Activated CD4-positive, alpha-beta T cell treated with anti-CD3 and anti-CD28 coated beads for 36 hours (primary cell): ENCODE measurements at places on chromosomes 11 and 22. TPM values are rescaled to one million over a fixed set of nuclear protein-coding genes. Genes with fewer than 3 reads are reported as not detected.

NAALAD2 gene
- total RNA-seq, result not detected

- H3K27me3 ChIP-seq, result peaks cover 5% of the 10 kb centered on the region
- H3K4me1 ChIP-seq, result no peaks in the 10 kb centered on the region
- no peak for DNase-seq
- H3K36me3 ChIP-seq, result no peaks in the 10 kb centered on the region
- no peak overlapping the region for H3K4me3 ChIP-seq
- H3K27ac ChIP-seq, result no peak overlapping the region
Observed at GRCh38 chr22:47356511-47357011, 594.1 kb downstream of the TBC1D22A start.

UBQLNL gene
- 0.11 TPM for total RNA-seq

CRYAB gene
- total RNA-seq, result not detected

DNA sequence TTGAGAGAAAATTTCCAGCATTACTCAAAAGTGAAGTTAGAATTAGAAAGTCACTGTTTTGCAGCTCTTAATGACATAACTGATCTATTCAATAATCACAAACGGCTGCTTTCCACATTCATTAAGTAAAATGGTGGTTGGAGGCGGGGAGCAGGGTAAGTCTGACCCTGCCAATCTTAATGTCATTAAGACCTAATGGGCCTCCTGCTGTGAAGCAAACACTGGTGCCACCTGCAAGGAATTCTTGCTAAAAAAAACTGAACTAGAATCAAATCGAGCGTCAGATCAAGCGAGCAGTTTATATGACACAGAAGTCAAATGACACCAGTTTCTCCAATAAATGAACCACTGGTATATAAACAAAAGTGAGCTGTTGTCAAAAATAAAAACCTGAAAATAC lies 351.5 kb downstream of the BRD1 start:
- no peak for DNase-seq
- peaks cover 19% of the 10 kb centered on the region for H3K36me3 ChIP-seq
- no peak overlapping the region for H3K4me3 ChIP-seq
- no peak overlapping the region for H3K27ac ChIP-seq

NXPE1 gene
- total RNA-seq, result not detected

MUC6 gene
- not detected for total RNA-seq

KLHDC7B gene
- 5.7 TPM for total RNA-seq

SYCE3 gene
- 3.8 TPM for total RNA-seq

GRCh38 chr22:21942407-21943343 lies 10.0 kb downstream of the PPM1F start:
- peaks cover 2% of the 10 kb centered on the region for H3K36me3 ChIP-seq
- H3K27me3 ChIP-seq, result no peaks in the 10 kb centered on the region
- no peak overlapping the region for H3K4me3 ChIP-seq
- H3K4me1 ChIP-seq, result peaks cover 42% of the 10 kb centered on the region

GRCh38 chr11:36751335-36751781 lies 153.3 kb upstream of the RAG2 start:
- H3K4me3 ChIP-seq, result no peak overlapping the region
- no peak overlapping the region for H3K27ac ChIP-seq
- no peak for DNase-seq
- no peaks in the 10 kb centered on the region for H3K36me3 ChIP-seq

GRCh38 chr22:35749808-35750207 lies 32.1 kb downstream of the APOL5 start:
- H3K4me3 ChIP-seq, result no peak overlapping the region
- no peak overlapping the region for H3K27ac ChIP-seq
- no peaks in the 10 kb centered on the region for H3K27me3 ChIP-seq
- no peaks in the 10 kb centered on the region for H3K36me3 ChIP-seq
- DNase-seq, result no peak

- H3K4me1 ChIP-seq, result no peaks in the 10 kb centered on the region
- no peaks in the 10 kb centered on the region for H3K36me3 ChIP-seq
- no peak overlapping the region for H3K27ac ChIP-seq
- no peak for DNase-seq
- peaks cover 9% of the 10 kb centered on the region for H3K27me3 ChIP-seq
Observed at GRCh38 chr22:36554098-36554497, 25.1 kb upstream of the EIF3D start.

DNA sequence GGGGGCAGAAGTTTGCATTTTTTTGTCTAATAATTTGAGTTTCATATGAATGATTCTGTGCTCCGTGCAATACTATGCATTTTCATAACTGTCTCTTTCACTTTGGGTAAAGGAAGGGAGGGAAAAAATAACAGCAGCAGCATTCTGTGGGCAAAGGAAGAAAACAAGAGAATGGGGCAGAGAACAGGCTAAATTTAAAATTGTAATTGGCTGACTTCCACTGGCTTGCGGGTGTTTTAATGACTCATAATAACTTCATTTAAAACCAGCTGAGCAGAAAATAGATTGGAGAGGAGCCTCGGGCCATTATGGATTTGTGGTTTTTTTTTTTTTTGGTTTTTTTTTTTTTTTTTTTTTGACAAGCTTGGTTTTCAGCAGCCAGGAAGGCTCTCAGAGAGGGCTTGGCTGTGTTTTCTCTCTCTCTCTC lies 107.4 kb downstream of the ZBTB16 start:
- peak overlapping the region; percentile 22 for H3K27ac ChIP-seq
- peak overlapping the region; percentile 2 for H3K4me3 ChIP-seq
- DNase-seq, result no peak
- peaks cover 87% of the 10 kb centered on the region for H3K4me1 ChIP-seq
- no peaks in the 10 kb centered on the region for H3K36me3 ChIP-seq

DNA sequence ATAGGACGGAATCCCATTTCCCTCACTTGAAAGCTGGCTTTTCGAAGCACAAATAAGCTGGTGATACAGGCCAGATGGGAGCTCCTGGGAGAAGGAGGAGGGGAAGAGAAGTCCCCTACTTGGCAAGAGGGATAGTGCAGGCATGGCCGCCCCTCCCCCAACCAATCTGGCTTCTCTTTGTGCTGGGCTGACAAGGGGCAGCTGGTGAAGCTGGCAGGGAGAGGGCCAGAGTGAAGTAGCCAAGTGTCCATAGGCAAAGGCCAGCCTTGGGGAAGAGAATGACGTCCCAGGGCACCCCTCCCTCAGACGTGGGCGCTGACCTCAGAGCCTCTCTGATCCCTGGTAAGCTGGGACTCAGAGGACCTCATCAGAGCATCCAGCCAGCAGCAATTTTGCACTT lies 78.7 kb upstream of the GRAMD1B start:
- DNase-seq, result no peak
- peaks cover 10% of the 10 kb centered on the region for H3K4me1 ChIP-seq
- H3K27ac ChIP-seq, result no peak overlapping the region
- H3K36me3 ChIP-seq, result no peaks in the 10 kb centered on the region
- H3K27me3 ChIP-seq, result peaks cover 24% of the 10 kb centered on the region

DNA sequence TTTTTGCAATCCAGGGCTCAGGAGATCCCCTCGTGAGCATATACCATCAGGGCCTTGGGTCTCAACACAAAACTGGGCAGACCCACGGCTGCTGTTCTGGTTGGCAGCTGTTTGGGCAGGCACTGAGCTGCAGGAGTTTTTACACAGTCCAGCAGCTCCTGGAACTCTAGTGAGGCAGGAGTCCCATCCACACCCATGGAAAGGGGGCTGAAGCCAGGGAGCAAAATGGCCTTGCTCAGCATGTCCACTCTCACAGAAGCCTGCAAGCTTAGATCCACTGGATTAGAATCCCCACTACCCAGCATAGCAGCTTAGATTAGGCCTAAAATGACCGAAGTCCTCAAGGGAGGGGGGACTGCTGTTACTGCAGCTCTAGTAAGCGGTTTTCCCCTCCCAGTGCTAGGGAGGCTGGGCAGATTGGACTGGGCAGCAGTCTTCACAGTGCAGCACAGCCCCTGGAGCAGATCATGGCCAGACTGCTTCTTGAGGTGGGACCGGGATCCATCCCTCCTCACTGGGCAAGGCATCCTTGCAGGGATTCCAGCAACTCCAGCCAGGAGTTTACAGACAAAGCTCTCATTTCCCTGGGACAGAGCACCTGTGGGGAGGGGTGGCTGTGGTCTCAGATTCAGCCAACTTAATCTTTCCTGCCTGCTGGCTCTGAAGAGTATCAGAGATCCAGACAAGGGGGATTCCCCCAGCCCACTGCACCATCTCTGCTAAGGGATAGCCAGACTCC lies 36.4 kb upstream of the CARD16 start:
- H3K27ac ChIP-seq, result no peak overlapping the region
- H3K4me1 ChIP-seq, result peaks cover 25% of the 10 kb centered on the region
- no peak overlapping the region for H3K4me3 ChIP-seq
- no peak for DNase-seq
- H3K36me3 ChIP-seq, result no peaks in the 10 kb centered on the region
- peaks cover 13% of the 10 kb centered on the region for H3K27me3 ChIP-seq

OR6A2 gene
- total RNA-seq, result 0.25 TPM

GRCh38 chr22:29078869-29079207 lies 6.0 kb downstream of the KREMEN1 start:
- no peak overlapping the region for H3K4me3 ChIP-seq
- no peak overlapping the region for H3K27ac ChIP-seq
- no peaks in the 10 kb centered on the region for H3K4me1 ChIP-seq
- no peak for DNase-seq

OR51F1 gene
- total RNA-seq, result not detected

DNA sequence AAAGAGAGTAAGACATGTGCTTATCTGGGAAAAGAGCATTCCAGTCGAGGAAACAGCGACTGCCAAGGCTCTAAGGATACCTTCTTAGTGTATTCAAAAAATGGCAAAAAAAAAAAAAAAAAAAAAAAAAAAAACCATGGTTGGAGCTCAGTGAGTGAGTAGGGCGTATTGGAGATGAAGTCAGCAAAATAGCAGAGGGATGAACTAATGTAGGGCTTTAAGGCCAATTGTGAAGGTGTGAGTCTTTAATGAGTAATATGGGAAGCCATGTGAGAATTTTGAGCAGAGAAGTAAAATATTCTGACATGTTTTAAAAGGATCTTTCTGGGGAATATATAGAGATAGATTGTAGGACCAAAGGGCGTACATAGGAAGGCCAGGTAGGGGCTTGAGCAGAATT lies 498.6 kb upstream of the ISX start:
- no peak overlapping the region for H3K4me3 ChIP-seq
- H3K27ac ChIP-seq, result no peak overlapping the region
- no peaks in the 10 kb centered on the region for H3K4me1 ChIP-seq
- H3K36me3 ChIP-seq, result no peaks in the 10 kb centered on the region

C11orf54 gene
- 15.7 TPM for total RNA-seq

- H3K36me3 ChIP-seq, result no peaks in the 10 kb centered on the region
- H3K27me3 ChIP-seq, result peaks cover 11% of the 10 kb centered on the region
- H3K27ac ChIP-seq, result no peak overlapping the region
- H3K4me1 ChIP-seq, result peaks cover 11% of the 10 kb centered on the region
- DNase-seq, result no peak
Observed at GRCh38 chr11:133835593-133836548, 9.4 kb downstream of the SPATA19 start.

SPI1 gene
- total RNA-seq, result 0.11 TPM

APLNR gene
- total RNA-seq, result not detected

DNA sequence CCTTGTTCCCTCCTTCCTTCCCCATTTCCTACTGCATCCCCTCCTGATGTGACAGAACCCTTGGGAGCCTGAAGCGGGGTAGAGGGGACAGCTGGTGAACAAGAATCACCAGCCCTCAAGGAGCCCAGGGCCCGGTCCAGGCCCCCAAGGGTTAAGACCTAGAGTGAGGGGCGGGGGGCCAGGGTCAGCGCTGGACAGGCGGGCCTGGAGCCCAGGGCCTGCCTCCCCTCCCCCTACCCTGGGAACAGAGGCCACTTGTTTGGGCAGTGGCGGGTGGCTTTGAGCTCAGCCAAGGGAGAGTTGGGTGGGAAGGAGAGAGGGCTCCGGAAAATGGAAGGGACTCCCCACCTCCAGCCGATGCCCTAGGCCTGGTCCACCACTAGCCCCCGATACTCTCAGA lies 2.1 kb downstream of the ARAP1 start:
- H3K4me3 ChIP-seq, result no peak overlapping the region
- no peaks in the 10 kb centered on the region for H3K27me3 ChIP-seq
- H3K4me1 ChIP-seq, result peaks cover 39% of the 10 kb centered on the region
- H3K27ac ChIP-seq, result no peak overlapping the region

DNA sequence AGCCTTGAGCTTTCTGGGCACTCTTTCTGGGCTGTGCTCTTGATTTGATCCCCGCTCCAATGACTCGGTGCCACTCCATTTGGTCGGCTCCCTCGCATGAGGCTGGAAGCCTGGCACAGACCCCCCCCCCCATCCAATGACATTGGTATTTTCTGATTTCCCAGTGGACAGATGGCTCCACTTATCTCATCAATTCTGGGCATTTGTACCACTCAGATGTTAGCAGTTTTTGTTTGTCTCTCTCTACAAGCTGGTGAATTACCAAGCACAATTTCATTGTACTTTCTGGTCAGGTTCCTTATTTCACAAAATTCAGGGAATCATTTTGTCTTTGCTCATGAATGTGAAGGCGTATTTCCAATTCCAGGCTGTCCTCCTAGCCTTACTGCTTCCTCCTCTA lies 9.1 kb downstream of the DNAL4 start:
- H3K27ac ChIP-seq, result no peak overlapping the region
- H3K27me3 ChIP-seq, result no peaks in the 10 kb centered on the region
- DNase-seq, result no peak
- no peaks in the 10 kb centered on the region for H3K36me3 ChIP-seq
- H3K4me3 ChIP-seq, result no peak overlapping the region

DNA sequence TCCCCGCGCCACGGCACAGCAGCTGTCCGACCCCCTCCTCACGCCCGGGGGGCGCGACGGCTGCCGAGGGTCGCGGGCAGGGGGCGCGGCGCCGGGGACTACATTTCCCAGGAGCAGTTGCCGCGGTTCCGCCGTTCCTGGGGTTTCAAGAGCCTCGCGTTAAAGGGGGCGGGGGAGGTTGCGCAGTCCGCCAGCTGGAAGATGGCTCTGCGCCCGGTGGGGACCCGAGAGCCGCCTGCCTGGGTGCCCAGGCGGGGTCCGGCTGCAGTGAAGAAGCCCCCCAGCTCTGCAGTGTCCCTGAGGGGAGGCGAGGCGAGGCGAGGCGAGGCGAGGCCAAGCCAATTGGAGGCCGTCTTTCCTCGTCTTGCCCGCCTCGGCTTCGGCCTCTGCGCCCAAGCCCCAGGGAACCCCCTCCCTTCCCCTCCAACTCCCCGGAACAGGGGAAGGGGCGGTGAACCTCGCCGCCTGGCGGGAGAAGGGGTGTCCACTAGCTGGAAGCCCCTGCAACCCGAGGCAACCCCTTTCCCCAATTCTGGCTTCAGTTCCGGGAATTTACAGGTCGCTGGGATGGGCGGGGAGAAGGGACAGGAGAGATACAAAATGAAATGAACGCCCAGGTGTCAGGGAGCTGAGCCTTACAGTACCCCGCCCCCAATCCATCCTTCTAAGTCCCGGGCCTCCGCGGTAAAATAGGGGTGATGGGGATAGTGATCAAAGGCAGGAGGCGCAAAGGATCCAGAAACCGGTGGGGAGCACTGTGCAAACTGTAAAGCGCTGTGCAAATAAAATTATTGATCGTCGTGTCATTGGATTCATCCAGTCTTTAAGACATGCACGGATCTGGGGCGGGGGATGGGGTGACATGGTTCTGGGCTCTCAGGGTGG lies 5.2 kb upstream of the GCAT start:
- no peaks in the 10 kb centered on the region for H3K36me3 ChIP-seq
- H3K27me3 ChIP-seq, result peaks cover 34% of the 10 kb centered on the region
- peak overlapping the region; percentile 64 for H3K4me3 ChIP-seq
- H3K4me1 ChIP-seq, result peaks cover 36% of the 10 kb centered on the region
- DNase-seq, result peak; percentile 60
- no peak overlapping the region for H3K27ac ChIP-seq

- peaks cover 34% of the 10 kb centered on the region for H3K4me1 ChIP-seq
- H3K27ac ChIP-seq, result peak overlapping the region; percentile 93
- H3K36me3 ChIP-seq, result peaks cover 31% of the 10 kb centered on the region
- peak overlapping the region; percentile 87 for H3K4me3 ChIP-seq
- no peaks in the 10 kb centered on the region for H3K27me3 ChIP-seq
- peak; percentile 72 for DNase-seq
Observed at GRCh38 chr11:118790357-118791110, 430 bp downstream of the DDX6 start.

FOSL1 gene
- 11.1 TPM for total RNA-seq

- no peaks in the 10 kb centered on the region for H3K36me3 ChIP-seq
- H3K27me3 ChIP-seq, result peaks cover 5% of the 10 kb centered on the region
Observed at GRCh38 chr22:33303099-33303498, 244.9 kb upstream of the SYN3 start.
